ENCODE measurements at places on chromosomes 5 and 9.
A peak's percentile ranks its signal among the peaks of the same experiment; 100 is the strongest.

- no peak for DNase-seq
Measured at GRCh38 chr9:132059361-132059760, 20.3 kb downstream of the MED27 start.

GRCh38 chr5:172939071-172939470 lies 20.2 kb upstream of the RPL26L1 start:
- DNase-seq = no peak

DNA sequence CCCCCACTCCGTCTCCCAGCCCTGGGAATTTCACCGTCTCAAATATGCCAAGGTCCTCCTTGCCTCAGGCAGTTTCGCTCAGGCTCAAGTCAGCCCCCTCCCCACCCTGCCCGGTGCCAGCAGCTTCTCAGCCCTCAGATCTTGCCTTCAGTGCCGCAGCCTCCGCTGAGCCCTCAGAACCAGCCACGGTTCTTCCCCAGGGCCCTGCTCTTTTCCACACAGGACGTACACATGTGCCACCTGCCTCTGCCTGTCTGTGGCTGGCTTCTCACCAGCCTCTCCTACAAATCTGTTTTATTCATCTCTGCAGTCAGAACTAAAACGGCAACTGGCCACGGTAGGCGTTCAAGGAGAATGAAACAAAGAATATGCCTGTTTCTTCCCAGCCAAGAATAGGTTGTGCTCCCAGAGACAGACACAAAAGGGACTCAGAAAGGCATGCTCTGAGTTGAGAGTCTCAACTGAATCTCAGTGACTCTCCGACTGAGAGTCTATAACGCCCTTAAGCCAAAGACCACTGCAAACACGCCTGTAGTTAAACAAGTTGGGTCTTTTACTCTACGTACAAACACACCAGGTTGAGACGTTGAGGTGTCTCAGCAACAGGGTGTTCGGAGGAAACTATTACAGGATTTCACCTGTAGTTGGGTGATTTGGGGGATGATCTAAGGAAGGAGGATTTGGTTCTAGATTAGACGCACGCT lies 10.6 kb upstream of the GRIN1 start:
- DNase-seq = no peak

- DNase-seq = no peak
Measured at GRCh38 chr5:118551031-118551430, 437.3 kb downstream of the DTWD2 start.

DNA sequence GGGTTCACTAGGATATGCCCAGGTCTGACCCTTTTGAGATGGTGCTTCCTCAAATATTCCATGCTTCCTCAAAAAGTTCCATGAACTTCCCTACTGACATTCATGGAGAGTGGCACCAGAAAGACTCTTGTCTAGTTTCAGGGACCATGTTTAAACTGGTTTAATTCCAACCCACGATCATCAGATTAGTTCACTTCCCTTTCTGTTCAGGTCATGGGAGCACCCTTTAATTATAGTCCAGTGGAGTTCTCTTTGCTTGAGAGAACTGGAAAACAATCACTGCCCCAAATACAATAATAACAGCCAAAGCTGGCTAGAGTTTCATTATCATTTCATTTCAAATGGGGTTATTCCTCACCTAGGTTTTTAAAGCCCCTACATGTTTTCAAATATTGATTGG lies 9.7 kb upstream of the ERBIN start:
- DNase-seq = no peak

GRCh38 chr5:62707563-62707962 lies 128.9 kb downstream of the LRRC70 start:
- DNase-seq = no peak

DNA sequence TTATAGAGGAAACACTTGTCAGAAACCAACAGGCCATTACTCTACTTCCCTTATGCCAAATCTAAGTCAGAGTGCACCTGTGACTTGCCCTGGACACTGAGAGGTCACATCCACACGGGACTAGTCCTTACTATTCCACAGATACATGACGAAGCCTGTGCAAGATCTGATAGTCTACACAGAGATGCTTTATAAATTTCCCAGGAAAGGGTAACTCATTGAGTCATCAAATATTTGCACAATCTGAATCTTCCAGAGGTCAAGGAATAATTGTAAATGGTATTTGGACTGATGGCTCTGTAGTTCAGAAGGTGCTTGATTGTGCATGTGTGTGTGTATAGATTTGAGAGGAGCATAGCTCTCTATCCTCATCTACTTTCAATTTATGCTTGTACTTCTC lies 55.2 kb upstream of the JAK2 start:
- DNase-seq = no peak

GRCh38 chr5:135486131-135487036 lies 34.2 kb upstream of the TIFAB start:
- DNase-seq = no peak

- DNase-seq = no peak
Measured at GRCh38 chr9:71663931-71664459, 104.3 kb downstream of the CEMIP2 start.

DNA sequence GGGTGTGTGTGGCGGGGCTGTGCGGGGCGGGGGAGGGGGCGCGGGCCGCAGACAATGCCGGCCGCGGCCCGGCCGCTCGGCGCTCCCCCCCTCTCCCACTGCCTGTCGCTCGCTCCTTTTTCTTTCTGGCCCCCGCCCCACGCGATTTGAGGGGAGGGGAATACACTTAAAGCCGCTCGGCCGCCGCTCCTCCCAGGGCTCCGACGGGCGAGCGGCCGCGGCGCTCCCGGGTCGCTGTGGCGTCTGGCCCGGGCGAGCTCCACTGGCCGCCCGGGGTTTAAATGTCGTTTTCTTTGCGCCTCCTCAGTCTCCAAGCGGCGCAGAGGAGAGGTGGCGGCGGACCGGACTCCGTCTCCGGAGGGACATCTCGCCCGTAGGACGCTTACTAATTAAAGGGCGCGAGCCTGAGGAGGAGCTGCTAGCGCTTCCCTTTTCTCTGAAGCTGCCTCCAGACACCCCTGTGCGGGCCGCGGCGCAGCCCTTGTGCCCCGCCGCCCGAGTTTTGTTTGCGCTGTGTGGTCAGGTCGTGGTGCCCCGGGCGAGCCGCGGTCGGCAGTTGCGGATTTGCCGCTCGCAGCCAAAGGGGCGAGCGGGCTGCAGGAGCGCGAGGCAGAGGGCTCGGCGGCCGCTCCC lies 1.4 kb downstream of the ZSWIM6 start:
- DNase-seq = peak; percentile 28

GRCh38 chr5:104347119-104347708 lies 784.6 kb upstream of the NUDT12 start:
- DNase-seq = no peak

DNA sequence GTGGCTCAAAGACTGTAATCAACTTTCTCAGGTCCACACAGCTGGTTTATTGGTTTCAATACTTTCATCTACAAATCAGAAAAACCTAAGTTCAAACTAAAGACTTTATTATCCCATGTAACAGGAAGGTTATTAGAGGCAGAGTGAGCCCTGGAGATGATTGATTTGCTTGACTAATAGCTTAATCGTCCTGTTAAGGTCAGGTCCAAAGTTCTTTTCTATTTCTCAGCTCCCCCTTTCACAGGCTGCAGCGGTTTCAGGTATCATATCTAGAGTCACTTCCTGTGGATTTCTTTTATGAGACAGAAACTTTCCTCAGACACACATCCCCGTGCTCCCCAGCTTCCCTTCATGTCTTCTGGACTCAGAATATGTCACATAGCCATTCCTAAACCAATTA lies 166.4 kb downstream of the PRELID2 start:
- no peak for DNase-seq

All from effector CD8-positive, alpha-beta T cell (primary cell).